ENCODE measurements at places on chromosomes 7 and 10.

DNA sequence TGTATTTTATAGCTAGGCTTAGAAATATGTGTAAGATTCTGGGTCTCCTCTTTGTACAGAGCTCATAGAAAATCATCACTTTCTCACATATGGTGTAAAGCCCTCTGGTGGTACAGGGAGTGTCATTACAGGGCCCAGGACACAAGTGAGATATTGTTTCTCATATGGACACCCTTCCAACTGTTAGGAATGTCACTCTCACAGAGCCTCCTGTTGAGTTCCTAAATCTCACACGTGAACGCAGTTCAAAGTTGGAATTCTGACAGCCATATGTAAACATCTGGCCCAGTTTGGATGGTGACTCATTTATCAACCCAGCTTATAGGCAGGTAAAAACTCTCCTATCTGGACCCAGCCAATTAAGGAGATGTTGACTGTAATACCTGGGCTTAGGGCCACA lies 35.4 kb upstream of the ZNF107 start:
- no peak for DNase-seq

GRCh38 chr7:75772081-75773077 lies at the start of gene CCL26:
CCL26 (minus strand) TSS chr7:75772211; CDS start chr7:75772176, 35 bp downstream.
- DNase-seq = no peak

GRCh38 chr10:102309916-102310315 lies 64.6 kb downstream of the GBF1 start:
- no peak for DNase-seq

- no peak for DNase-seq
Observed at GRCh38 chr10:30553018-30553625, 76.4 kb downstream of the LYZL2 start.

DNA sequence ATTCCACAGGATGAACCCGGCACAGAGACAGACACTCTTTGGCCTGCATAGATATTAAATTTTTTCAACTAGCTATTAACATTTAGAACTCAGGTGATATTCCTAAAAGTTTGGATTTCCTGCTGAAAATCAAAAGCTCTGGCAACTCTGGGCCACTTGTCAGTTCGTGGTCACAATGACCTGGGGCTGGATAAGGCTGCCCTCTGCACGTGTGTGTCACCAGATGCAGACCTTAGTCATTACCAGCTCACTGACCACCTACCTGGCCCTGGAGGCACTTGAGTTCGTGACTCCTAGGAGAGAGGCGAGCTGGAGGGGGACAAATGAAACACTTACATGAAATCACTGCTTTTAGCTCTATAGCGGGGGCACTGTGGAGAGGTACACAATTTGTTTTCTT lies 126.5 kb downstream of the HIPK2 start:
- no peak for DNase-seq

GRCh38 chr10:121137533-121137932 lies 286.4 kb downstream of the WDR11 start:
- DNase-seq = no peak

DNA sequence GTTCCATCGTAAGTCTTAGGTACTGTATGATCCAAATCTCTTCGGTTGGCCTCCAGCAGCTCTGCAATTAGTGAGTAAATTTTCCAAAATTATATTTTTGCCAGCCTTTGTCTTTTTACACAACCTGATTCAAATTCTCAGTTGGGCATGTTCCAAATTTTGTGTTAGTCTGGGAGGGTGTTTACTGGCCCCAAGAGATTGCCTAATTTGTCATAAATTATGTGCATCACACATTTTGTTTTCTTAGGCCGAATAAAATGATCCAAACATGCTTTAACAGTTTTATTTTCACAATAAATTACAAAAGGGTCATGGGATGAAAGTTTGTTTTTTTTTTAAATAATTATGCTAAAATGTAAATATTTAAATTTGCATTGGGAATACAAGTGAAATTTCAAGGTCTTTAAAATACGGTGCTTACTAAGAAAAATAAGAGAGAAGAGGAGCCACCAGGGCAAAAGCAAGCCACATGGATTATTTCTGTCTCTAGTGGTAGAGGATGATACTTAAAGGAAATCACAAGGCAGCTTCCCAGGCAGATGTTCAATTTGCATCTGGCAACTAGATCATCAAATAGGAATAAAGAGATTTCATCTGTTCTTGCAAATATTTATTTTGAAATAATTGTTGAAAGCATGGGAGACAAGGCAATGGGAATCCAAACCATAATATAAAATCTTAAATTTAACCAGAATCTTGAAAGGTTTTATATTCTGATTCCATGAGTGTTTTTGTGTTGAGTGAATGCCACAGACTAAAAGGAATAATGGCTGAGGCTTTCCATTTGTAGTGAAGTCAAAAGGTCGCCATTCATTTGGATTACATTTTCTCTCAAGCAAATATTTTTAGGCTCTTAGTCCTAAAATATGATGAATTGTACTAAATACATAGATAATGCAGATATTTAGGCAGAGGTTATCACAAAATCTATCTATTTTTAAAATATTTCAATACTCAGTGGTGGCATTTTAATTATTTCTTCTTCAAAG lies 111.1 kb downstream of the MDFIC start:
- DNase-seq = no peak

DNA sequence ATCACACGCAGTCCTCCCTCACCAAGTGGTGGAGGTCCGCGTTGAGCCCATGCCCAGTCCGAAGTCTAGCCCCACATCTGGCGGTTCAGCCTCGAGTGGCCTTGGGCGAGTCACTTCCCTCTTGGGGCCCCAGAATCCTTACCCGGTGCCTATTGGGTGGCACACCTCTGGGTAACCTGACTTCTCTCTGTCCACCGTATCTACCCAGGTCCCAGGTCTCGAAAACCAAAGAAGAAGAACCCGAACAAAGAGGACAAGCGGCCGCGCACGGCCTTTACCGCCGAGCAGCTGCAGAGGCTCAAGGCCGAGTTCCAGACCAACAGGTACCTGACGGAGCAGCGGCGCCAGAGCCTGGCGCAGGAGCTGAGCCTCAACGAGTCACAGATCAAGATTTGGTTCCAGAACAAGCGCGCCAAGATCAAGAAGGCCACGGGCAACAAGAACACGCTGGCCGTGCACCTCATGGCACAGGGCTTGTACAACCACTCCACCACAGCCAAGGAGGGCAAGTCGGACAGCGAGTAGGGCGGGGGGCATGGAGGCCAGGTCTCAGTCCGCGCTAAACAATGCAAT lies 4.3 kb downstream of the EN2 start:
- no peak for DNase-seq

DNA sequence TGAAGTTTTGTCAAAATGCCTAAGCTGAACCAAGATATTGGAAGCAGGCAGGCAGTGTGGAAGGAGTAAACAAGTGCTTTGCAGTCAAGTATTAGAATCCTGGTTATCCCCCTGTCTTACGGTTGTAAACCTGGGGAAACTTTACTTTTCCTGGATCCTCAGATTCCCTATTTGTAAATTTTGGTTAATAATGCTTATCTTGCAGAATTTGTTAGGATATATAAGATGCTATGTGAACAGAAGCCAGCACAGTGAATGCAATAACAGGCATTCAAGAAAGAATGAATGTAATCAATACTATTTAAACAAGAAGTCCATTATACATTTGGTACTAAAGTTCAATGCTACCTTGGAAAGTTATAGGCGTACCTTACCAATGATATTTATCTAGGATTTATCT lies 91.8 kb upstream of the STK17A start:
- no peak for DNase-seq

DNA sequence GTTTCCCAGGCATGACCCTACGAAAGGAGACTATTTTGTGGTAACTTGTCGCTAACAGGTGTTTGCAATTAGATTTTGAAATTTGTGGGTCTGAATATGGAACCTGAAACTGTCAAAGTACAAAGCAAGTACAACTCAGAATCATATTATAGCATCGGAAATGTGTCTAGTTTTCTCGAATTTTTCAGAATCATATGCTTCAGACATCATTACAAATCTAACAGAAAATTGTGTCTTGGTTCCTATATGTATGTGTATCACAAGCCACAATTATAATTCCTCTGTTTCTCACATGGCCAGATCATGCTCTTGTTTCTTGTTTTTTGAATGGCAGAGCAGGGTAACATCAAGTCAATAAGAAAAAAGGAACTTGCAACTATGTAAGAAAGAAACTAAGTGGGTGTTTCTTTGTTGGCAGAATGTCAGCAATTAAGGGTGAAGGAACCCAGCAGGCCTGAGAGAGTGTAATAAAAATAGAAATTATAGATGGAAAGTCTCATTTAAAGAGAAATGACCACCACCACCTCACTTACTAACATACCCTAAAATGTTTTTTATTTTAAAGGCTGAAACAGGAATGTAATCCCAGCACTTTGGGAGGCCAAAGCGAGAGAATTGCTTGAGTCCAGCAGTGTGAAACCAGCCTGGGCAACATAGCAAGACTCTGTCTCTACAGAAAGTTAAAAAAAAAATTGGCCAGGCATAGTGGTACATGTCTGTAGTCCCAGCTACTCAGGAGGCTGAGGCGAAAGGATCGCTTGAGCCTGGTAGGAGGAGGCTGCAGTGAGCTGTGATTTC lies 51.3 kb downstream of the PRTFDC1 start:
- DNase-seq = no peak

GRCh38 chr10:18615618-18616017 lies 35.8 kb downstream of the NSUN6 start:
- DNase-seq = no peak

DNA sequence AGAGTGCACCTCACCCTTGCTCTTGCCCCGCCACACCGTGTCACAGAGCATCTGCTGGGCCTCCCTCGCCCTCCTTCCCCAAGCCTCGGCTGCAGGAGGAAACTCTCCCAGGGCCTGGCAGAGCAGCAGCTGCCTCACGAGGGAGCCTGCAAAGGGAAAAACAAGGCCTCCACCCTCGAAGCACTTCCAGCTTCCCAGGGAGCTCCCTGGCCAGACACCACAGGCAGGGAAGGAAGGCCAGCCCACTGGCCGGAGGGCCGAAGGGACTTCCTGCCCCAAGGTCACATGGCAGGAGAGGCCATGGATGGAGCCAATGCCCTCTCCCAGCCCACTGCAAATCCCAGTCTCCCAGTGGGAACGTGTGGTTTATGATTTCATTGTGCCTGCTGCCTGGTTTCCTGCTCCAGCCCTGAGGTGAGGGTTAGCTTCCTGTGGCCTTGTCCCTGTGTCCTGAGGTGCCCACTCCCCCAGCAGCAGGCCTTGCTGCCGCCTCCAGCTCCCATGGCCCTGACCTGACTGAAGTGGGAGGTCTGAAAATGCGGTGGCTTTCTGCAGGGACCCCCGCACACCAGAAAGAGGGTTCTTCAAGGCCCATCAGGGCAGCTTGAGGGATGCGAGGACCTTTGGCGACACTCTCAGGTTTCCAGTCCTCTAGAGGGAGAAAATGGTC lies 100.5 kb upstream of the PPIF start:
- no peak for DNase-seq

DNA sequence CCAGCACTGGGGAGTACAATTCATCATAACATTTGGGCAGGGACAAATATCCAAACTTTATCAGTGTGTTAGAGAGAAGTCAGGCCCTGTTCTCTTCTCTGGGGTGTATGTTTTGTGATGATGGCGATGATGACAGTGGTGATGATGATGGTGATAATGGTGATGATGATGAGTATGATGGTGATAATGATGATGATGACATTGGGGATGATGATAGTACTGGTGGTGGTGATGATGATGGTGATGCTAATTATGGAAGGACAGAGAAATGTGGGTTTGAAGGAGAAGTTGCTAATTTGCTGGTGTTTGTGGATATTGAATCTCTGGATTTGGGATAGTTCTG lies 64.0 kb downstream of the CAMK1D start:
- no peak for DNase-seq

GRCh38 chr7:29315892-29316270 lies 121.3 kb downstream of the CHN2 start:
- no peak for DNase-seq

GRCh38 chr7:157007470-157008066 lies 2.9 kb downstream of the MNX1 start:
- DNase-seq = no peak

GRCh38 chr10:99730026-99730425 lies 1.9 kb downstream of the COX15 start:
- no peak for DNase-seq

- DNase-seq = no peak
Observed at GRCh38 chr10:110395350-110396283, 90.9 kb upstream of the SMNDC1 start.

DNA sequence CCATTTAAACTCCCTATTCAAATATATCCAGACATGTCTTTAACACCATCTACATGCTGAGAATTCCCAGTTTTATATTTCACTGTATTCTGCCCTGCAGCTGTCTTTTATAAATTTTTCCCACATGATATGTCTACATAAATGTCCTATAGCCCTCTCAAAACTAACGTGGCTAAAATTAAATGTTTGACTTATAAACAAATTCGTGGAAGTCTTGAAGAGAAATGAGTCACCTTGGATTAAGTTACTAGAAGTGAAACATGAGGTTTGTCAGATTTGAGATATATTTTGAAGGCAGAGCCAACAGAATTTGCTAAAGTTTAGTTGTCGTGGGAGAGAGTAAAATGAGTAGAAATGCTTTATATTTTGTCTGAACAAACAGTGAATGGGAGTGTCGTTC lies 386.9 kb upstream of the CNTNAP2 start:
- DNase-seq = no peak

DNA sequence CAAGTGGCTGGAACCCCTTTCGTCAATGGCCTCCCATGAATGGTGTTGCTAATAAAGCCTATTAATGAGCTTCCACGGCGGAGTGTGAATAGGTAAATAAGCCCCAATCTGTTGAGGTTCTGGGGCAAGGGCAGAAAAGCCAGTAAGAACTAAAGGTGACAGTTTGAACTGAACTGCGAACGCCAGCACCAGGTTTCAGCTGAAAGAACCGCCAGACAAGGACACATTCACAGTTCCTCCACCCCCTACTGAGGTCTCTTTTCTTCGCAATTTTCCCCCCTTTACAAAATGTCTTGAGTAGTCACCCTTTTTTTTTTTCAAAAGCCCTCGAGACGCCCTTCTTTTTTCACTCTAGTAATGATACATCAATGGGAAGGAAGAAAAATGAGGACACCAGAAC lies 2.4 kb upstream of the FGFR2 start:
- no peak for DNase-seq

DNA sequence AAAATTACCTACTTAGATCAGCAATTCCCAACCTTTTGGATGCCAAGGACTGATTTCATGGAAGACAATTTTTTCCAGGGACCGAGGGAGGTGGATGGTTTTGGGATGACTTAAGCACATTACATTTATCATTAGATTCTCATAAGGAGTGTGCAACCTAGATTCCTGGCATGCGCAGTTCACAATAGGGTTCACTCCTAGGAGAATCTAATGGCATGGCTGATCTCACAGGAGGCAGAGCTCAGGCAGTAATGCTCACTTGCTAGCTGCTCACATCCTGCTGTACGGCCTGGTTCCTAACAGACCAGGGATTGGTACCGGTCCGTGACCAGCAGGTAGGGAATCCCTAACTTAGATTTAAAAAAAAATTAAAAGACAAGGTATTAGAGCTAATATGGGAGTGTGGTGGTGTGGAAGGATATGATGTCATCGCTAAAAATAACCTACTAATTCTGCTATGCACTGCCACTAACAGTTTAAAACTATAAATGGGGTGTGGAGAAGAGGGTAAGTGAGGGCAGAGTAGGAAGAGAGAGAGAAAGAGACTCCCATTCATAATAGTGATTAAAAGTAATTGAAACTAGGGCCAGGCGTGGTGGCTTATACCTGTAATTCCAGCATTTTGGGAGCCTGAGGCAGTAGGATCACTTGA lies 282.7 kb downstream of the BAMBI start:
- no peak for DNase-seq

Data from stimulated activated CD8-positive, alpha-beta memory T cell treated with anti-CD3 and anti-CD28 coated beads, Interleukin-15, amount 100 ng/mL, for 24 hours (primary cell).